ENCODE measurements at places on chromosomes 13 and 19.
A peak's percentile ranks its signal among the peaks of the same experiment; 100 is the strongest.

GRCh38 chr19:4369888-4370260 is 26.5 kb downstream of the MPND start:
- no peak for DNase-seq

DNA sequence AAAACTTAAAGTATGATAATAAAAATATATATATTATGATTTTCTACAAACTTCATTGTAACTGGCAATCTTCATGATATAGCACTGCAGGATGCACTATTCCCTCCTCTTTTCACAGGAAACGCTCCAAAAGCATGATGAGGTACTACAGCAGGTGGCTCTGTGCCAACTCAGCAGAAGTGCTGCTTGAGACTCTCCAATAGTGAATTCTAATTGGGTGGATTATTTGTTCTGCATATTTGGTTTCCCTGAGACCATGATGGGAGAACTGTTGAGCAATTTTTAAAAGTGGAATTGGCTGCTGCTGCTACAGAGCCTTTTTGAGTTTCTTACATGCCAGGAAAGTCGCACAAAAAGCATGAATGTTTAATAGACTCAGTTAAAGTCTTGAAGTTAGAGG is 1782.4 kb upstream of the PCDH20 start:
- DNase-seq, result no peak

DNA sequence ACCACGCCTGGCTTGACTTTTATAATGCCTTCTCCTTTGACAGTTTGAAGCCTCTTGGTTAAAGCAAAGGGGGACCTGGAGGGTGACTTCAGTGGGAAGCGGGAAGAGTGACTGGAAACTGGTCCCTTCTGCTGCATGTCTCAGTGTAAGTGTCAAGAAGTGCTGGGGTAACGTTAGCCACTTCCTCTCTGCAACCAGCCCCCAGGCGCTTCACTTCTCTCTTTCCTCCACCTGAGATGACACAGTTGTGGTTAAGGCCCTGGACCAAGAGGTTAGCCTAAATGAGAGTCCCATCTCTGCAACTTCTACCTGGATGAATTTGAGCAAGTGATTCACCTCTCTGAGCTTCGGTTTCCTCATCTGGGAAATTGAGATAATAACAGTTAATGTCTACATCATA is 16.3 kb downstream of the LEUTX start:
- DNase-seq, result no peak

DNA sequence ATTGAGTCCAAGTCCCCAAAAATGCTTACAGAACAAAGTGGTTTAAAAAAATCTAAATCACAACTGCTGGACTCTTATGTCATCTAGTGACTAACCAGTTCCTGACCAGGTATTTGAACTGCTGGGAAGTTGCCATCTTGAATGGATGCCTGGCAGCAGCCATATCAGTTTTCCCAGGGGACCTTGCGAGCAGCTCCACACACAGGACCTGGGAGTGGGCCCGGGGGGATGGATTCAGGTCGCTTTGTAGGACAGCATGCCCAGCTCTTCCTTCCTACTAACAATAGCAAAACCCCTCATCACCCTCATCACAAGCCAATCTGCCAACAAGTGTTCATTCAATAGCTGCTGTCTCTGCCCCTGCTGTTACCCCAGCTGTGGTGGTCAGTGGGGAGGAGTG is 65.3 kb downstream of the KCTD15 start:
- no peak for DNase-seq

- no peak for DNase-seq
Observed at GRCh38 chr13:67410645-67411044, 180.5 kb upstream of the PCDH9 start.

DNA sequence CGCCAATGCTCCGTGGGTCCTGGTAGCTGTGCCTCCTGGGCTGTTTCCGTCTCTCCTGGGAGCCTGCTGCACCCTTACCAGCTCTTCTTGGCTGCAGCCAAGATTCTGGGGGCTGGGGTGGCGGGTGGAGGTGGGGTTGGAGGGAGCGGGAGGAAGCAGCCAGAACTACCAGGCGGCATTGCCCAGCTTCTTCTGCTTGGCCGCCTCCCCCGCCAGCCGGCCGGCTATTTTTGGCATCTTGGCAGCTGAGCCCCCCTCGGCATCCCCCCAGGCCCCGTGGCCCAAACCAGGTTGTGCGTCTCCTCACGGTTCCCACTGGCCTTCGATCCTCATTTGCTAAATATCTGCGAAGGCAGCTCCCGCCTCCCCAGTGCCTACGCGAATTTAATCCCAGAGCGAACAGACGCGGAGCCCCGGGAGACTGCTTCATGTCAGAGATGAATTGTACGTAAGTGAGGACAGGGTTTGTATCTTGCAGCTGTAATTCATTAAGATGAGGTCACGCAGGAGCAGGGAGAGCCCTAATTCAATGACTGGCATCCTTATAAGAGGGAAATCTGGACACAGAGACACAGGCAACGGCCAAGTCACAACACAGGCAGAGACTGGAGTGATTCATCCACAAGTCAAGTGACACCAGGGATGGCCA is 12.8 kb upstream of the PEAK3 start:
- DNase-seq, result peak; percentile 56

DNA sequence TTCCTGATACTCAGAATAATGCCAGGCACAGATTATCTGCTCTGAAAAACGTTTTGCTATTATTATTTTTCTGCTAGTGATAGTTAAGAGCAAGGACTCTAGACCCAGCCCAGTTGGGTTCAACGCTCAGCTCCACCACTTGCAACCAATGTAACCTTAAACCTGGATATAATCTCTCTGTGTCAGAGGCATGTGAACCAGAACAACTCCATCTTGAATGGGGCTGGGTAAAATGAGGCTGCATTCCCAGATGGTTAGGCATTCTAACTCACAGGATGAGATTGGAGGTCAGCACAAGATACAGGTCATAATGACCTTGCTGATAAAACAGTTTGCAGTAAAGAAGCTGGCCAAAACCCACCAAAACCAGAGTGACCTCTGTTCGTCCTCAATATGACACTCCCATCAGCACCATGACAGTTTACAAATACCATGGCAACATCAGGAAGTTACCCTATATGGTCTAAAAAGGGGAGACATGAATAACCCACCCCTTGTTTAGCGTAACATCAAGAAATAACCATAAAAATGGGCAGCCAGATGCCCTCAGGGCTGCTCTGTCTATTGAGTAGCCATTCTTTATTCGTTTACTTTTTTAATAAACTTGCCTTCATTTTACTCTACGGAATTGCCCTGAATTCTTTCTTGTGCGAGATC is 13.6 kb downstream of the FAM187B start:
- no peak for DNase-seq

GRCh38 chr13:44433863-44434765 is 60.5 kb downstream of the SERP2 start:
- DNase-seq, result peak; percentile 68

DNA sequence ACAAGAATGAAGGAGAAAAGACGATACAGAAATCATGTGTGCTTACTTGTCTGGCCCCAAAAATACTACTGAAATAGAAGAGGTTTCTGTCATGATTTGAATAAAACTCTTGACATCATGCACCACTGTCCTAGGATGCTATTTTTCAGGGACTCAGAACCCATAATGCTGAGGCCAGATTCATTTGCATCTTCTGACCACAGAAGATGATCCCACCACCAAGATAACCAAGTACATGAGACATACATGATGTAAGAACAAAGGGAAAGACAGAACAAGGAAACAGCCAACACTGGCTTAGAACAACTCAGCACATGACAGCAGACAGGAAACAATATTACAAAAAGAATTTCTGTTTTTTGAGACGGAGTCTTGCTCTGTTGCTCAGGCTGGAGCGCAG is 2.5 kb downstream of the ZNF552 start:
- no peak for DNase-seq

- no peak for DNase-seq
Observed at GRCh38 chr19:58044886-58045285, 11.1 kb downstream of the ZSCAN1 start.

GRCh38 chr19:39406656-39407409 is at the start of gene ZFP36:
ZFP36 (plus strand) TSS chr19:39406847; CDS start chr19:39406905, 58 bp downstream.
- DNase-seq, result peak; percentile 92

DNA sequence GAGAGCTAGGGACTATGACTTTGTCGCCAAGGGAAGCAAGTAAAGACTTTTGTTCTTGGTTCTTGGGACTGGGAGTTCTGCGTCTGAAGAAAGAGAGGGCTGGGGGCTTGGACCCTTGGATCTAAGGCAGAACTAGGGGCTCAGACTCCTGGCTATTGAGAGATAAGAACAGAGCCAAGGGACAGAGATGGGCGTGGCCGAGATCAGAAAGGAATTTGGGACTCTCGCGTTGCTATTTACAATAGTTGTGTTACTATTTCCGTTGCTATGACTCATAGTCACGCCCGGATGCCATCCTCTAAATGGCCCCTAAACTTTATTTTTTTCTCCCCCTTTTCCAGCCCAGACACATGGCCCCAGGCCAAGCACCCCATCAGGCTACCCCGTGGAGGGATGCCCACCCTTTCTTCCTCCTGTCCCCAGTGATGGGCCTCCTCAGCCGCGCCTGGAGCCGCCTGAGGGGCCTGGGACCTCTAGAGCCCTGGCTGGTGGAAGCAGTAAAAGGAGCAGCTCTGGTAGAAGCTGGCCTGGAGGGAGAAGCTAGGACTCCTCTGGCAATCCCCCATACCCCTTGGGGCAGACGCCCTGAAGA is 759 bp downstream of the PPP1R15A start:
- peak; percentile 90 for DNase-seq

GRCh38 chr19:14511229-14511593 is 7.0 kb downstream of the DNAJB1 start:
- no peak for DNase-seq

GRCh38 chr13:55577847-55578210 is 1562.9 kb upstream of the PRR20A start:
- DNase-seq, result no peak

- no peak for DNase-seq
Observed at GRCh38 chr19:291561-292280, 518 bp upstream of the PLPP2 start.

DNA sequence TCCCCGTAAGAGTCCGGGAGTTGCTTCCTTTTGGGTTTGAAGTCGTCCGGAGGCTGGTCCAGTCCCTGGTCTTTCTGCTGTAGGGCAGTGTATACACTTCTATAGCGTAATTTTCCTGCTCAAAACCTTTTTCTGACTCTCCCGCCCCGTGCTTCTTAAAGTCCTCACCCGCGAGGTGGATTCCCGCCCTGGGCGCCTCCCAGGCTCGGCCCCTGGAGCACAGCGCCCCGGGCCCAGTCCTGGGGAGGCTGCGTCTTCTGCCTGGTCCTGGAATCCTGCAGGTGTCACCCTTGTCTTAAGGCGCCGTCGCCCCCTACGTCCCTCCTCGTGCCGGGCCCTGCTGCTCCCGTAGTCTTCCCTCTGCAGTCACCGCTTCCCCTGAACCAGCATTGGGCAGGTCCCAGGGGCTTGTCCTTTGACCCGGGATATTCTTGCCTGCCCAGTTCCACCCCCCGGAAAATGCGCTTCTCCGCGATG is 34.4 kb upstream of the ZNF808 start:
- DNase-seq, result peak; percentile 51

DNA sequence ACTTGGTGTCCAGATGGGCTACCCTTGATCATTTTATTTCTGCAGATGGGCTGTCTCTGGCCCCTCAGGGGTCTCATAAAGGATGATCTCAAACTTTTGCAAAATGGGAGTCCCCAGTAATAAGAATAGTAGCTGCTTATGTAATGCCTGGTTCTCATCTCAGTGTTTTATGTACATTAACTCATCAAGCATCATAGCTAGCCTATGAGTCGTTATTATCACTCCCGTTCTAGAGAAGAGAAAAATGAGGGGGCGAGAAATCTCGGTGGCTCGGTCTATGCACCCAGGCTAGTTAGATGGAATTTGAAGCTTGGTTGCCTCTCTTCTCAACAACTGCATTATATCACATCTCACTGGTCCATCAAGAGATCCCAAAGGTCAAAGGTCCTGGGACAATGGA is 3.4 kb downstream of the CACNG6 start:
- no peak for DNase-seq

DNA sequence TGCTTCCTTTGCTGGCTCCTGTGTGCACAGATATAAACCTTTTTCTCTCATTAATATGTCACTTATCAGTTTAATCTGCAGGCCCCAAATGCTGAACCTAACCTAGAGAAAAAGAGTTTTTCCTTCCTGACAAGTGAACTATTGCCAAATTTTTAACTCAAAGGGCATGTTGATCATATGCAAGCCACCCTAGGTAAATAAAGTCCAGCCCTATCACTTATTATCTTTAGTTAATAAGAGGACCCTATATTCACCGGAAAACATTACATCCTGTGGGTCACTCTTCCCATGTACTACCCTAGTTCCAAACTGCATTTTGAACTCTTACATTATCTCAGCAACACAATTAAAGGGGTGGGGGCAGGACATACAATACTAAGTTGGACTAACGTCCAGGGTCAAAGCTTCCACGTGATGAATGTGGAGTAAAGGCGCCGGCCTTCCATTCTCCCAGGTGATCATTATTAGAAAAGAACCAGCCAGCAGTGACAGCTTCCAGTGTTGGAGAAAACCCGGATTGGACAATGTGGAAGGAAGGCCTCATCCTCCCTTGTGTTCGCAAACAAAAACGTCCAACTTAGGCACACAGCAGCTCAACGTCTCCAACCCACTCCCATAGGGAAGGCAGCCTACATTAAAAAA is 86.6 kb downstream of the STK24 start:
- DNase-seq, result no peak

- no peak for DNase-seq
Observed at GRCh38 chr19:10981252-10981895, 20.5 kb downstream of the SMARCA4 start.

- peak; percentile 71 for DNase-seq
Observed at GRCh38 chr19:17687857-17688784, at the start of gene UNC13A. UNC13A (minus strand) TSS chr19:17688354; CDS start chr19:17688199, 155 bp downstream.

- no peak for DNase-seq
Observed at GRCh38 chr19:13240312-13241022, 90.3 kb downstream of the IER2 start.

GRCh38 chr13:39855236-39855635 is 199.8 kb downstream of the COG6 start:
- DNase-seq, result no peak

DNA sequence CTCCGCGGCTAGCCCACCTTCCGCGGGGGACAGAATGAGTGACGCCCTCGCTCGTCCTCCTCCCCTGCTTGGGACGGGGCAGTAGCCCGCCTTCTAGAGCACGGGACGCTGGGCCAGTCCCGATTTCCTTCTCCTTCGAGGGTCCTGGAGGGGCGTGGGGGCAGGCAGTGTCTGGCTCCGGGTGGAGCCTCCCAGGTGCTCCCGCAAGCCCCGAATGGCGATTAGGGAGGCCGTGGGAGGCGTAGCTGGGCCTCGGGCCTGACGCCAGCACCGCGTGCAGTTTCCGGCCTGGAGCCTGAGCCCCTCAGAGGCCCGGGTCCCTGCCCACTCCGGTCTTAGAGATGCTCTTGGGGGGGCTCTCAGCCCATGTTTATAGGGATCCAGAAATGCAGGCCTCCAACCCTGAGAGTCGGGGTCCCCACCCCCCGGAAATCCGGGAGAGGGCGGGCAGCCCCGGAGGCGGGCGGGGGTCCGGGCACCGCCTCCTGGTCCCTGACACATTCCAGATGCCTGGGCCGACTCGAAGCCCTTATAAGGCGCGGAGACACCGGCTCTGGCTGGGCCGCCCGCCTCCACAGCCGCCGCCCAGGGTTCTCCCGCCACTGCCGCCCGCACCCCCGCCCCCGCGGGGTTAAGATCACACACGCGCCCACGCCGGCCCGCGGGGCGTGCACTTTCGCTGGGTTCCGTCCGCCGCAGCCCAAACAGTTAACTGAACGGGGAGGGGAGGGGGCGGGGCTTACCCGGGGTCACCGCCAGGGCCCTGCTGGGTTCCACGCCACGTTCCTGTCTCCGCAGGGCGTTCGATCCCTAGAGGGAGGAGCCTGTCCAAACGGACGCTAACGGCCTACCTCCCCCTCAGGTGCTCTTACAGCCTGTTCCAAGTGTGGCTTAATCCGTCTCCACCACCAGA is 1.5 kb downstream of the MYADM start:
- peak; percentile 97 for DNase-seq
